Kasumi-1 (cell line): ENCODE measurements at places on chromosomes 6 and 20.

DNA sequence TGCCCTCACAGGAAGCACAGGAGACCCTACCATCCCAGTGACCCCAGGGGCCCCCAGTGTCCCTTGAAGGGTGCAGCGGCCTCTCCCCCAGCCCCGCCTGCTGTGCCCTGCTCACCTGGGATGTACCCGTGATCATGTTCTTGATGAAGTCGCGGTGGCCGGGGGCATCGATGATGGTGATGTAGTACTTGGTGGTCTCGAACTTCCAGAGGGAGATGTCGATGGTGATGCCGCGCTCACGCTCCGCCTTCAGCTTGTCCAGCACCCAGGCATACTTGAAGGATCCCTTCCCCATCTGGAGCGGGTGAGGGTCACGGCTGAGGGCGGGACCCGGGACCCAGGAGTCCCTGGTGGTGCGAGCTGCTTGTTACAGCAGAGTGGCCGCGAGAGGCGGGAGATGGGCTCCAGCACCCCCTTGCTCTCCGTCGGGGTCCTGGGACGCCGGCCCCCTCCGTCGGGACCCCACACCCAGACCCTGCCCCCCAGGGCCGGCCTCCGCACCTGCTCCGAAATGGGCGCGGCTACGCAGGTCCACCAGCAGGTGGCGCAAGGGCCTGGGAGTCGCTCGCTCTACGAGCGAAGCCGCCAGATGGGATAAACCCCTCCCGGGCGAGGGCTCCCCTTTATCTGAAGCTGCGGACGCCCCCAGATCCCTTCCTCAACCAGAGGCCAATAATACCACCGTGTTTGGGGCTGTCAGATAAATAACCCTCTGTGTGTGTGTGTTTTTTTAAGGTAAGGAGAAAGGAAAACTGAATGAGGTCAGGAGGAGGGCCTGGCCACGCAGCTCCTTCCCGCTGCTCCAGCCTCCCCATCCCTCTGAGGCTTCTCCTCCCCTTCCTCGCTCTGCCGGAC is 2.9 kb downstream of the EEF1A2 start:
- peak; percentile 13 for DNase-seq

DNA sequence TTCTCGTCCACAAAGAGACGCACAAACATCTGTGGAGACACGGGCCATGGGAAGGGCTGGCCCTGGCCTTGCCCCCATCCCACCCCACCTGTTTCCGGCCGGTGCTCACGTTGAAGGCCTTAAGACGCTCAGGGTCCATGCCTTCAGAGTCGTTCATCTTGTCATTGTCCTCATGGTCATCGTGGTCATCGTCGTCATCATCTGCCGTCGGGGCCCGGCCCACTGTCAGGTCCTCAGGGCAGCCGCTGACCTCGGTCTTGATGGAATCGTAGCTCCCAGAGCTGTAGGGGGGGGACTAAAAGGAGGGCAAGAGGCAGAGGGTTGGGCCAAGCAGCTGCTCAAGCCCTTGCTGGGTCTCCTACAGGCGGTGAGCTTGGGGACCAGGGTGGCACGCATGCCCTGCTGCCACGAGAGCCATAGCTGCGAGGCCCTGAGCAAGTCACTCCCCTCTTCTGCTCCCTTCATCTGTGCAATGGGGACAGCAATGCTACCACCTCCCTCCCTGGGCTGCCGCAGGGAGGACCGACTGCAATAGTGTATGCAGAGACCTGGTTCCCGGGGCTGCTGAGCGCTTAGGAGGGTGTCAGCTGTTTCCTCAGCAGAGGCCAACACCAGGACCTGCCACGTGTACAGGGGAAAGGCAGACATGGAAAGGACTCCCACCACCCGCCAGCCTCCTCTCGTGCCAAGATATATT is 95.5 kb downstream of the ASXL1 start:
- DNase-seq, result no peak

DNA sequence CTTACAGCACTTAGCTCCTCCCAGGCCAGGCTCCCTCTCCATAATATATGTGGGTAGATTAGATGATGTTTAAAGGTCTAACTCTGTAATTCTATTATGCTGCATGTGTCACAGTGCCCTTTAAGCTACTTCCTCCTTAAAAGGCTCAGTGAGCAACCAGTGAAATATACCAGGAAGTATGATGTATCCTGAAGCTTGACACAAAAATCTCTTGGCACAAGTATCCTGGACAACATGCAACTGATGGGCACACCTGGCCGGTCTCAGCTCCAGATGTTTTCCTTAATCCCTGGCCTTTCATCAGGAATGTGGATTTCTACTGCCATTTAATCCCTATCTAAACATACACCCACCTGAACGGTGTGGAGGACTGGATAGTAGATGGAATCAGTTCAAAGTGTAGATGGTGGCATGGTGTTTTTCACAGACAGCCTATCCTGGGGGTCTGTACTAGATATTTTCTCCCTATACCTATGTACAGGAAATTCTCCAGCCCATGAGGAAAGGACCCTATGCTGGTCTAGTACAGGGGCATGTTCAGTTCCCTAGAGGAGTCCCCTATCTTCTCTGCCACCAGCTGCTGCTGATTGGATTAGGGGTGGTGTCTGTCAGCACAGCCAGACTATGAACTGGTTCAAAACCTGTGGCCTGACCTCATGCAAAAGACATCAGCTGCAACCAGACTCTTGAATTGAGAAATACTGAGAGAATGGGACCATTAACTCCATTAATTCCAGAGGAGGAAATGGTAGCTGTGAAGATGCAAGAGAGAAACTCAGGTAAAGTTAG is 59.4 kb upstream of the CITED2 start:
- peak; percentile 73 for DNase-seq

GRCh38 chr6:128504003-128504654 is 16.3 kb downstream of the PTPRK start:
- DNase-seq, result no peak

- no peak for DNase-seq
Observed at GRCh38 chr6:90835596-90836212, 248.8 kb upstream of the MAP3K7 start.

GRCh38 chr6:100574836-100575235 is 110.1 kb upstream of the SIM1 start:
- no peak for DNase-seq

DNA sequence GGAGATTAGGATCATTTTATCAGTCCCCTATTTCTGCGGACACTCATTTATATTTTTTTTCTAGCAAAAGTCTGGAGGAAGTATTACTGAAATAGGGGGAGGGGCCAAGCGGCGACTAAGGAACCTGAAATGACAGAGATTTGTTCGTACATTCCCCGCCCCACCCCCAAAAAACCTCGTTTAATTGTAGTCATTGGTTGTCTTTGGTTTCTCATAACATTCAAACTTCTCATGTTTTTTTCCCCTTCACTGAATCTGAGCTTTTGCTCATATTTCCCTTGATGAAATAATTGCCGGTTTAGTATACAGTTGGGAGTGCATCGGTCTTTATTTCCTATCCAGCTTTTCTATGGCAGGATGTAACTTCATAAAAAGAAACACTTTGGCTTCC is 768 bp upstream of the FYN start:
- no peak for DNase-seq

DNA sequence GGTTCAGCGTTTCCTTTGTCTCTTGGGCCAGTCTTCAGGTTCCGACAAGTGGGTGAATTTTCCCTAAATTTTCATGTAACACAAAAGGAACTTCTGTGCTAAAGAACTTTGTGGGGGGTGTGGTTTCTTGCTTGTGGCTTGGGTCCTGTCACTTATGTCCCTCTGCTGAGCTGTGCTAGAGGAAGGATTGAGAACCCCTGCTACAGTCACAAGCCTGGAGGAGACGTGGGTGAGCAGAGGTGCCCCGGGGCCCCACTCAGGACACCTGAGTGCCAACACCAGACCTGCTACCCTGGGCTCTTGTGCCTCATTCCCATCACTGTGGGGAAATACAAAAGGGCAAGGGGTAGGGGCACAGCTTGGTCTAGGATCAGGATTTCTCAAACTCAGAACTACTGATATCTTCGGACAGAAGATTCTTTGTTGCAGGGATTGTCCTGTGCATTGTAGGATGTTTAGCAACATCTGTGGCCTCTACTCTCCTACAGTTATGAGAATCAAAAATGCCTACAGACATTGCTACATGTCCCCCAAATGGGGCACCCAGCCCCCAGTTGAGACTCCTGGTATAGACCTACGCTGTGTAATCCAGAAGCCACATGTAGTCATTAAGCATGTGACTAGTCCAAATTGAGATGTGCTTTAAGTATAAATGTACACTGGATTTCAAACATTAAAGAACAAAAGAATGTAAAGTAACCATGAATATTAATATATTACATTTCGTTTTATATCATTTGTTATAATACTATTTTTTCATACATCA is 128.7 kb downstream of the LY86 start:
- DNase-seq, result peak; percentile 57

DNA sequence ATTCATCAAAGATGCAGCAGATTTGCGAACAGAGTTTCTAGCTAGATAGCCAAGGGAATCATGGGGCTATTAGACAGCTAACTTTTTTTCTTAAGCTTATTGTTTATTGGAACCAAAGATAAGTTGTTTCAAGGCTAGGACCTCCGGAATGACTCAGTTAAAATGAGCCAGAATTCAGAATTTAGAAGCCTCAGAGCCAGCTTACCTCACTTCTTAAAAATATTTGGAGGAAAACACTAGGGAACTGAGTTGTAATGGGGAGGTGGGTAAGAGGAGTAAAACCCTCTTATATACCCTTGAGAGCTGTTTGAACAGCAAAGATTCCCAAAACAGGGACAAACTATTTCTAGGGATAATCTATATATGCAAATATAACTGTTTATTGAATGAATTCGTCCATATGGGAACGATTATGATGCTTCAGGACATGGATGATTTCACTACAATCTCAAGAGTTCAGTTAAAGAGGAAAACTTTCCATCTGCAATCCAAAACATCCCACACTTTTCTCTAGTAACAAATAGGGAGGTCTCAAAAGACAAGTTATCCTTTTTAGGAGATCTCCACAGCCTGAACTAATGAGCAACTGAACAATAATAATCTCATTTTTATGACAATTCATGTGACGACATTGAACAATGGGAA is 12.6 kb upstream of the CARMIL1 start:
- DNase-seq, result no peak

GRCh38 chr20:33561692-33562601 is 72.1 kb downstream of the CBFA2T2 start:
- DNase-seq, result no peak

GRCh38 chr6:113496166-113496565 is 361.0 kb upstream of the MARCKS start:
- no peak for DNase-seq

DNA sequence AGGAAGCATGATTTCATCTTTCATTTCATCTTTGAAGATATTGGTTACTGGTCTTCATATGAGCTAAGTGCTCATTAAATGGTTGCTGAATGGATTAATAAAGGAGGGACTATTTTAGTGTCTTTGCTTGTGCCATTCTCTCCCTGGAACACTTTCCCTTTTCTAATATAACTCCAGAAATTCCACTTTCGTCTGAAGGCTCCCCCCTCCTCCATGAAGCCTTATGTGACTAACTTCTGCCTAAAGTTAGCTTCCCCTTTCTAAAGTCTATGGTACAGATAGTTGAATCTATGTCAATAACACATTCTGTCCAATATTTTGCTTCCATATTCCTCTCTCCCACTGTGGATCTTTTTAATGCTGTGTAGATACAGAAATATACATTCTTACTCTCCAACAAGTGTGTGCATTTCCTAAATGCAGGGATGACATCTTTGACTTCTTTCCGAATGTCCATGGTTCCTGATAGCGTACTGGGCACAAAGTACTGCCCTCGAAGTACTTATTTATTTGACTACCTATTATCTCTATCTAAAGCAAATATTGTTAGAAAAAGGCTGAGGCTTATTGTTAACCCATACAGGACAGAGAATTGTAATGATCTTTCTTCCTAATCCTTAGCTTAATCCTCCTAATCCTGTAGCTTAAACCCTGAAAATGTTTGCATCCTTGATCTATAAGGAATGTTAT is 84.7 kb upstream of the ELOVL5 start:
- DNase-seq, result peak; percentile 7

- DNase-seq, result no peak
Observed at GRCh38 chr6:142240179-142240578, 61.6 kb upstream of the ADGRG6 start.

GRCh38 chr6:155399062-155399744 is 56.4 kb downstream of the NOX3 start:
- peak; percentile 25 for DNase-seq

DNA sequence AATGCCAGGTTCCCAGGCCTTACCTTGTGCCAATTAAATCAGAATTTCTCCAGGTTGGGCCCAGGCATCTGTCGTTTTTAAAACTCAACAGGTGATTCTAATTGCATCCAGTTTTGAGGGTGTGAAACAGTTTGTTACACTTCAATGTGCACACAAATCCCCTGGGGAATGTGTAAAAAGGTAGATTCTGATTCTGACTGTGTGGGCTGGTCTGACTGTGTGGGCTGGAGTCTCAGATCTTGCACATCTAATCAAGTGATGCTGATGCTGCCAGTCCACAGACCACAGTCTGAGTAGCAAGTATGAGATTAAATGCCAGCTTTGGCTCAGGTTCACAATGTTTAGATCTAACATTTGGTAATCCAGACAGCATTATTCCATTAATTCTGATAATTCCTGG is 12.5 kb upstream of the ETV7 start:
- DNase-seq, result no peak

- DNase-seq, result no peak
Observed at GRCh38 chr6:18368277-18369105, 18.7 kb upstream of the RNF144B start.

DNA sequence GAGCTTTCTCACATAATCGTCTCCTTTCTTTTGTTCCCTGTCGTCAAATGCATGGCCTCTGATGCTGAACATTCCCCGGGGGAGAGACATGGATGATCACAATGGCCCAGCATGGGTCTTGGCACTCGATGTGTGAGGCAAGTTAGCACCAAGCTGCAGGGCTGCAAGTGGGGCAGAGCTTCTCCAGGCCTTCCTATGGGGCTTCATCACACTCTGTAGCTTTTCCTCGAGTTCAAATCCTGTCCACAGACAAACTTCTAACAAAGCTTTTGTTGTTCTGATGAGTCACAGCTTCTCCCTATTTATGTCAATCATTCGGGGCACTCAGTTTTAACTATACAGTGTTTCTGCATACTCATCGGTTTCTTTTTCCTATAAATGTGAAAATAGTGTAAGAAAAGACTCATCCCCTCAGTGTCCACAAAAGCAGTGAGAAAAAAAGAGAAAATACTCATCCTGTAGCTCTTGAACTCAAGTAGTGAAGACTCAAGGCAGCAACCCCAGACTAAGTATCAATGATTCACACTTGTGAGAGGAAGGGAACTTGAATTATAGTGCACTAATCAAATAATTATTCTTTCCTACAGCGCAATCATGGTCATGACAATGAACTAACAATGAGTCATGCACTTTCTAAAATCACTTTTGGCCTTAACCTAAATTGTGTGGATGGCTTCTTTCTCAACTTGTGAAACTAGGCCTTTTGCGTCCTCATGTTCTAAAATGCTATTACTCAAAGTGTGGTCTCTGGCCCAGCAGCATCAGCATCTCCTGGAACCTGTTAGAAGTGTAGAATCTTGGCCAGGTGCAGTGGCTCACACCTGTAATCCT is 68.4 kb upstream of the NOX3 start:
- DNase-seq, result no peak

GRCh38 chr20:1841554-1842140 is 53.6 kb upstream of the SIRPA start:
- no peak for DNase-seq

- DNase-seq, result no peak
Observed at GRCh38 chr6:20712011-20712410, 177.8 kb downstream of the CDKAL1 start.

GRCh38 chr6:163392533-163392932 is 22.0 kb upstream of the QKI start:
- DNase-seq, result no peak

- DNase-seq, result peak; percentile 35
Observed at GRCh38 chr6:153131037-153131981, at the start of gene RGS17. RGS17 (minus strand) TSS chr6:153131282; CDS start chr6:153044018, 87,264 bp downstream.

GRCh38 chr20:52457826-52458225 is 266.2 kb upstream of the ZFP64 start:
- DNase-seq, result no peak

GRCh38 chr6:27081188-27081587 is 166.3 kb upstream of the PRSS16 start:
- no peak for DNase-seq
